ENCODE measurements at places on chromosomes 2 and 18.
A peak's percentile ranks its signal among the peaks of the same experiment; 100 is the strongest.

DNA sequence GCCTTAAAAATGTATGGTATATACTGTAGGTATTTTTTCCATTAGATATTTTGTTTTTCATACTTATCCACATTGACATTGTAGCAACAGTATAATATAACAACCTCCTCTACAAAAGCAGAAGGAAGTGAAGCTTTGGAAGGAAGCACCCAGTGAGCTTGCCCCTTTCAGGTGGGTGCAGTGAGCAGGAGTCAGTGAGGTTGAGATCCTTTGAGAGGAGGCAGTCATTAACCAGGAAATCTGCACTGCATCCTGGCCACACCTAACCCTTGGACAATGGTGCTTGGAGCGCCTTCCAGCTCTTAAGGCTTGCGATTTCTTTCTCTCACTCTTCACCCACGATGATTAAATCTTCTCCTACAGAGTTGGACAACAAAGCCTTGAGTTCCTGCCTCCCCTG, 13.9 kb downstream of the IL37 start:
- no peak for DNase-seq

DNA sequence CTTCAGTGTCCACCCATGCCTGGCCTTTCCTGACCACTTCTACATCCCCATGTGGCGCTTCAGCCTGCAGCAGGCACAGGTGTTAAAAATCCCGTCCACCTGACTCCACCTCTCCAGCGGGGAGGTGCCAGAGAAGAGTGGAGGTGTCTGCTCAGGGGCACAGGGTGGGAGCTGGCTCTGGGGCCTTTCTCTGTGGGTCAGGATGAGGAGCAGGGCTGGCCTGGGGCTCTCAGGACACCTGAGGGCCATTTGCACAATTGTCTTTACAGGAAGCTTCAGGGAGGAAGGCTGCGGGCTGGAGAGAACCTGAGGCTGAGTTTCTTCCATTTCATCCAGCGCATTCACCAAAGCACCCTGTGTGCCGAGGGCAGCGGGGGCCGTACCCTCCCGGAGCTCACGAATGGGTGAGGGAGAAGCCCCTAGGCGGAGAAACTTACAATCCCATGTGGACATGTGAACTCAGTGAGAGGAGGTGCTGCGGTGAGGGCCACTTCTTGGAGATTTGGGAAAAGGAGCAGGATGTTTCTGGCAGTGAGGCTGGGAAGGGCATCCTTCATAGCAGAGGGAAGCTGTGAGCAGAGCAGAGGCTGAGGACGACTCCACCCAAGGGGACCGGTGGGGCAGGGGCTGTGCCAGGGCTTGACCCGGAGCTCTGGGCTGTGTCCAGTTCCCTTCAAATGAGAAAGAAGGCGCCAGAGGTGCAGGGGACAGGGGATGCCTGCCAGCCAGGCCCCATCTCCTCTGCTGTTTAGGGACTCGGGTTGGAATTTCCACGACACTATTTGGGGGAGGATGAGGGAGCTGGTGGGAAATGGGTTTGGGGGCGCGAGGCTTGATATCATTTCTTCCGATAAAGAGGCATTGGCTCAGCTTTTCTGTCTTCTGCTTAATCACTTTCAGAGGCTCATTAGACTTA, 155.2 kb upstream of the MYCN start:
- no peak for DNase-seq

GRCh38 chr2:239991689-239992314, 33.3 kb downstream of the NDUFA10 start:
- peak; percentile 18 for DNase-seq

DNA sequence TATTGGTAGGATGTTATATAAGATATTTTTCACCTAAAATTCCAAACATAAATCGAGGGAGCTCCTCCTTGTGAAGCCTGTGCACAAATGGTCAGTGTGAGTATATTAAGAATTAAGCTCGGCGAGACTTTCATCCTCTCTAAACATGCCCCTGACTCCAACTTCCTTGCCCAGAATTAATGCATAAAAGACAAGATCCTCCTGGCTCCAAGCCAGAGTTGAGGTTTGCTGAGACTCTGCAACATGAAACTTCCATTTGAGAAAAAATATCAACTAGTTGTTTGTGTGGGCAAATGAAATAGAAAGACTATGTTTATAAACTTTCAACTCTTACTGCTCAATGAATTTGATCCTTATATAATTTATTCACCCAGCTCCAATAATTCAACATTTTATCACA, 68.1 kb downstream of the CCDC178 start:
- DNase-seq, result no peak

DNA sequence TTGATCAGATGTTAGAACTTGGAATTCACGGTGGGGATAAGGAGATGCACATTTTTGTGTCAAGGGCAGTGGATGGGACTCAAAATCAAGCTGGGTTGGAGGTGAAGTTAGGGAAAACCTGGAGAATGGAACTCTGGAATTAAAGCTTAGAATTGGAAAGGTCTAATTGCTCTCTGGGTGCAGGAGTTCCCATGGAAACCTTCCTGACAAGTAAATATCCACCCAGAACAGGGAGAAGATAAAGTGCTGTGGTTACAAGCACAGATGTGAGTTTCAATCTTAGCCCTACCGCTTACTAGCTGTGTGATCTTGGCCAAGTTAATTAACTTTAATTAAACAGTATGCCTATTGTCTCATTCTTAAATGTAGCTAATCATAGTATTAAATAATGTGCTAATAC, 71.3 kb upstream of the TCF7L1 start:
- DNase-seq, result no peak

DNA sequence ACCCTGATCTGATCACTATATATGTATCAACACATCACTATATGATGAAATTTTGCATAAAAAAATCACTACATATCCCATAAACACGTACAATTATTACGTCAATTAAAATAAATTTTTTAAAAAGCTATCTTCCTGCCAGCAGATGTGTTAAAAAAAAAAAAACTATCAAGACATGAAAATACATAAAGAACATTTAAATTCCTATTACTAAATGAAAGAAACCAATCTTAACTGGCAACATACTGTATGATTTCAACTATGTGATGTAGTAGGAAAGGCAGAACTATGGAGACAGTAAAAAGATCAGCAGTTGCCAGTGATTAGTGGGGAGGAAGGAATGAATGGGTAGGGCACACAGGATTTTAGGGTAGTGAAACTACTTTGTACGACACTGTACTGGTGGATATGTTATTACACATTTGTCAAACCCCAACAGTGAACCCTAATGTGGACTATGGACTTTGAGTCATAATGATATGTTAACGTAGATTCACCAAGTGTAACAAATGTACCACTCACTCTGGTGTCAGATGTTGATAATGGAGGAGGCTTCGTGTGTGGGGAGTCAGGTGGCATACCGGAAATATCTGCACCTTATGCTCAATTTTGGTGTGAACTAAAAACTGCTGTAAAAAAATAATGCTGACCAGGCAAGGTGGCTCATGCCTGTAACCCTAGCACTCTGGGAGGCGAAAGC, 27.4 kb downstream of the USP34 start:
- no peak for DNase-seq

DNA sequence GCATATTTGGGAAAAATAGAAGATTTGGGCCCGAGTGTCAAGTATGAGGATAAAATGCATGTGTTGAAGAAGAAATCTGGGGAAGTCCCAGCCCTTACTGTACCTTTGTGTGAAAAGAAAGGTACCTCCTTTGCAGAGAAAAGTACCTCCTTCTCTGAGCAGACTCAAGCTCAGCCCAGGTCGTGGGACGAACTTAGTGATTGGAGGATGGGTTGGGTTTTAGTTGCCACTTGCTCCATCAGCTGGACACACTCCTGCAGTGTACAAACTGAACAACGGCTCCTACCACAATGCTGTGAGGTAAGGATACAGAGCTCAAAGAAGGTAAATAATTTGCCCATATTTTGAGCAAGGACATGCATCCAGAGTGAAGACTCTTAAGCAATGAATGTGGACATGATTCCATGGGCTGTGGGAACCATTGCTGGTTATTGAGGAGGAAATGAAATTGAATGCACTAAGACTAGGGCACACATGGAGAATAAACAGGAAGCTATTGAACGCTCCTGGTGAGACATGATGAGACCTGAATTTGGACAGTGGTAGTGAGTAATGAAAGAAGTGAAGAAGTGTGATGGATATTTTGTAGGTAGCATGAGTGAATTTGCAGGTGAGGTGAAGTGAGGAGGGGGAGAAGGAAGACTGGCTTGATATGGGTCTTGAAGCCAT, 49.8 kb upstream of the IL1RL1 start:
- no peak for DNase-seq

DNA sequence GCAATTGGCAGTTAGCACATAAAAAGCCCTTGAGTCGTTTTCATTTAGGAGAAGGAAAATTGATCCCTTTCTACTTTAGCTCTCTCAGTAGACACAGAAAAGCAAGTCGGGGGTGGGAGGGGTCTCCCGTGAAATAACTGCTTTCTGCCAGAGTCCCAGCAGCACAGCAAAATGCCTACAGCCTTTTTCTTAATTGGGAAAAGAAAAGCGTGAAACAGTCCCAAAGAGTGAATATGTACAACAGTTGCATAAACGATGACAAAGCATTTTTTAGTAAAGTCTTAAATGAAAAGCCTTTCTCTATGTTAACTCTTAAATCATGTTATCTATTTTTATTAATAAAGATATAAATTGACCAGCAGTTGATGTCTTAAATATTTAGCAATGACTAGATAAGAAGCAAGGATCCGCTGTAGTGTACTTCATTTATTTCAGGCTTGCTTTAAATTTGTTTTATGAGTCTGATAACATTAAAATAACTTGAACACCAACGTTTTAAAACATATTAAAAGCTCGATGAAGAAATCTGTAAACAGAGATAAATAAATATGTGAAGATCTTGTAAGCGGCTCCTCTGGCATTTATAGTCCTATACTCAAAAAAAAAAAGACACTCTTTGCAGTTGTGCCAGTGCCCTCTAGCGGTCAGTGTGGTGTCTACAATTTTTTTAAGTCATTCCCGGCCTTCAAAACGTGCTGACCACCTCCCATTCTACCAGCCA, 42.3 kb upstream of the ATIC start:
- peak; percentile 30 for DNase-seq

DNA sequence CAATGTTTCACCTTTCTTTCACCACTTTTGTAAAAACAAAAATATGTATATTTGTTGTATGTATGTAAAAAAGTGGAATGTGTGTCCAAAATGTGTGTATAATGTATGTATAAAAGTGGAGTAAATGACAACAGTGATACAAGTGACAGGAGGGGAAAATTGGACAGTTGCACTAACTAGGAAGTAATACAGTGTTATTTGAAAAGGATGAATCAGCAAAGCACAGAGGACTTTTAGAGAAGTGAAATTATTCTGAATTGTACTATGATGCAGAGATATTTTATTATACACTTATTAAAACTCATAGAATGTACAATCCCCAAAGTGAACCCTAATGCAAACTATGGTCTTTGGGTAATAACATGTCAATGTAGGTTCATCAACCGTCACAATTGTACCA, 331.3 kb upstream of the CNTNAP5 start:
- no peak for DNase-seq

DNA sequence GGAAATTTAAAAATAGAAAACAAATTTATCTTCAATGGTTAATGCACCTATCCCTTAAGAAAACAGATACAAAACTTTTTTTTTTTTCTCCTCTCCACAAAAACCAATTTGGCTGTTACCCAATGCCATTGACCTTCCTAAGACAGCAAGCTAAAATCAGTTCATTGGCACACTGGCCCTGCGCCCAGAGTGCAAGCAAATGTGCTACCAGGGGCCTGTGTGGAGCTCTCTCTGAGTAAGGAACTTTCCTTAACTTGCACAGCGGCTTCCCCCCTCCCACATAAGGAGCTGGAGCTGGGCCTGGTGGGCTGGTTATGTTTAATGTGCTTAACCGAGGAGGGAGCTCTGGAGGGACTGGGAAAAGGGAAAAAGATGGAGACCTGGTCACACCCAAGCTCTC, 17.6 kb upstream of the POU3F3 start:
- no peak for DNase-seq

DNA sequence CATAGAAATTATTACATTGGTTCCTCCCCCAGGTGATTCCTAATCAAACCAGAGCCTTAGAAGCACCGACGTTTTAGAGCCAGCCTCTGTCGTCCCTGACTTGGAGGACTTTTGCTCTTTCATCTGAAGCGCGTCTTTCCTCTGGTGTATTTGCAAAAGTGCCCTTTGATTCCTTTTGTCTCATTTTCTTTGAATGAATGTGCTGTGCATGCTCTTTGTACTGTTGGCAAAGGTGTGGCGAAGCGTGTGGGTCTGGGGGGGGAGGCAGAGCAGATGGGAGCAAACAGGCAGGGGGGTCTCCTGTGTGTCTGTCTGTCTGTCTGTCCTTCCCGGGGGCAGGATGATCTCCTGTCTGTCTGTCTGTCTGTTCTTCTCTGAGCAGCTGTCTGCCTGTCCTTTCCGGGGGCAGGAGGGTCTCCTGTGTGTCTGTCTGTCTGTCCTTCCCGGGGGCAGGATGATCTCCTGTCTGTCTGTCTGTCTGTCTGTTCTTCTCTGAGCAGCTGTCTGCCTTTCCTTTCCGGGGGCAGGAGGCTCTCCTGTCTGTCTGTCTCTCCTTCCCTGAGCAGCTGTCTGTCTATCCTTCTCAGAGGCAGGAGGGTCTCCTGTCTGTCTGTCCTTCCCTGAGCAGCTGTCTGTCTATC, 205.5 kb upstream of the MYT1L start:
- no peak for DNase-seq

GRCh38 chr2:36296798-36297197, 58.8 kb upstream of the CRIM1 start:
- DNase-seq, result no peak

- no peak for DNase-seq
Measured at GRCh38 chr2:13669607-13670006, 952.9 kb downstream of the TRIB2 start.

GRCh38 chr2:147688242-147688641, 156.6 kb upstream of the ACVR2A start:
- DNase-seq, result no peak

DNA sequence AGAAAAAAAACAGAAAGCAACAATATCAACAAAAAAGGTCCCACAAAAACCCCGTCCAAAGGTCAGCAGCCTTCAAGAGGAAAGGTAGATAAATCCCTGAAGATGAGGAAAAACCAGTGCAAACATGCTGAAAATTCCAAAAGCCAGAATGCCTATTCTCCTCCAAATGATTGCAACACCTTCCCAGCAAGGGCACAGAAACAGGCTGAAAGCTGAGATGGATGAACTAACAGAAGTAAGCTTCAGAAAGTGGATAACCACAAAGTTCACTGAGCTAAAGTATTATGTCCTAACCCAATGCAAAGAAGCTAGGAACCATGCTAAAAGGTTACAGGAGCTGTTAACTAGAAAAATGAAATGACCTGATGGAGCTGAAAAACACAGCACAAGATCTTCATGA, 226.4 kb upstream of the DSEL start:
- no peak for DNase-seq

DNA sequence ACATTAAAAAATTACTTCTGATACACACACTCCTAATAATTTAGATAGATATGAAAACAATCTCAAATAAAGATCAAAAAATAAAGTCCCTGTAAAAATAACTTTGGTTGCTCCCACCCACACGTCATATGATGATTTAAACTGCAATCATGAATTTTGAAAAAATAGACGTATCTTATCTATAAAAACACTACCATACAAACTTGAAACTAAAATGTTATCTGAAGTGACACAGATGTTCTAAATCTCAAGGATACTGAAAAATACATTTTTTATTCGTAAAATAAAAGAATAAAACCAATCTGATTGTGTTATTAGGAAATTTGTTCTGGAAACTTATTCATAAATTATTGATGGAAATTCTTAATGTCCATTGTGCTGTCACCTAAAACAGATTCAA, 8.1 kb upstream of the BOLA3 start:
- no peak for DNase-seq
